CD4-positive, alpha-beta T cell treated with Interleukin-17A for 1 hour (primary cell): ENCODE measurements at places on chromosomes 1 and 21.

DNA sequence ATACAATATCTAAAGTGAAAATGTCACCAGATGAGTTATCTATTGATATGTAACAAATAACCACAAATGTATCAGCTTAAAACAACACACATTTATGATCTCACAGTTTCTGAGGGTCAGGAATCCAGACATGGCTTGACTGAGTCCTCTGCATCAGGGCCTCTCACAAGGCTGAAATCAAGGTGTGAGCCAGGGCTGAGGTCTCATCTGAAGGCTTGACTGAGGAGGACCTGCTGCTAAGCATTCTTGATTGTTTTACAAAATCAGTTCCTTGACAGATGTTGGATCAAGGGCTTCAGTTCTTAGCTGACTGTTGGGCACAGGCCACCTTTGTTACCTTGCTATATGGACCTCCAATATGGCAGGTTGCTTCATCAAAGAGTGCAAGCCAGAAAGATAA is 483.7 kb downstream of the CAMTA1 start:
- DNase-seq = no peak

- no peak for DNase-seq
Measured at GRCh38 chr1:203999618-204000017, 73.3 kb upstream of the SOX13 start.

DNA sequence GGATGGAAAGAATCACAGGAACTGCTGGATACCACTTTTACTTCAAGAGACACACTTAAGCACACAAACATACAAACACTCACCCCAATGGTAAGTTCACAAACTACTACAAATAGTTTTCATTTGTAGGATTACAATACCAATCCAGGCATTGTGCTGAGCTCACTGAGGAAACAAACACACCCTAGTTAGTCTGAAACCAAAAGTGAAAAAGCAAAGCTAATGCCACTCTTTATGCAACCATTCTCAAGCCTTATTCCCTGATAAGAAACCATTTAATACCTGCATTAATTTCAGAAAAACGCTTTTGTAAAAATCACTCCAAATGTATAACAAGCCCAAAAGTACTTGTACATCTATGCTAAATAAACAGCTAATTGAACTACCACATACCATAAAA is 38.3 kb downstream of the RNF115 start:
- DNase-seq = no peak

DNA sequence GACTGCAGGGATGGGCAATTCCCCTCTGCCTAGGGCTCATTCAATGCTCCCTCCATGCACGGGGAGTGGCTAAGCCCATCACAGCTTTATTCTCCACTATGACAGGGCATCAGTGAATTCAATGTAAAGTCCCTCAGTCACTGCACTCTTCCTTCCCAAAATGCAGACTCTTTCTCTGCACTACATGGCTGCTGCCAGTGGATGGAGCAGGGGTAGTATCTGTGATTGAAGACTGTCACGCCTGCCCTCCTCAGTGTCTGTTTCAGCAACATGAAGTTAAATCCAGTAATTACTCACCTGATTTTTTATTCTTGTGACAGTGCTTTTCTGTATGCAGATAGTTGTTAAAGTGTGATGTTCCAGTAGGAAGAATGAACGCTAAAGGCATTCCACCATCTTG is 1323.2 kb downstream of the AMY1C start:
- DNase-seq = no peak

DNA sequence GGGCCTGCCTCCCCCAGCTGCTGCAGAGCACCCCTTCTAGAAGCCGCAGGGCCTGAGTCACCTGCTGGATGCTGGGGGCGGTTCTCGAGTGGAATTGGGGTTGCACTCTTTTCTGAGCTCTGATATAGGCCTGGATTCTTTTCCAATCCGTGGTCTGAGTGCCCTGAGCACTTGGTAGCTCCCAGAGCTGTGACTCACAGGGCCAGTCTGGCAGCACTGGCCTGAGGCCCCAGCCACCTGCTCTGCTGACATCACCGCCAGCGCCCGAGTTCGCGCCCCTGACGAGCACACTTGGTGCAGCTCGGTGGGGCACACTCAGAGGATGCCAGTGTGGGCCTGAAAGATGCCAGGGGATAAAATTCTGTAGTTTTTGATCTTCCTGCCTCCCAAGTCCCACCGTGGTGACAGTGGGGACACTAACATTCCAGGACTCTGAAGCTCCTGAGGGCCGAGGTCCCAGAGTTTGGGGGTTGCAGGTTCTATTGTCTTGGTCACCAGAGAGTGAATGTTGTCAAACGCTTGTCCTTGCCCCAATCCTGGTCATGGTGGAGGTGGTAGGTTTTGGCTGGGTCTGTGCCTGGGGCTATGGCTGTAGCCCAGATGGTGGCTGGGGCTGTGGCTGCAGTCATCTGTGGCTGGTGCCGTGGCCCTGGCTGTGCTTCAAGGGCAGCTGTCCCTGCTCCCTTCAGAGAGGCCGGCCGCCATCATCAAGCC is 74.6 kb downstream of the OBSCN start:
- DNase-seq = no peak

DNA sequence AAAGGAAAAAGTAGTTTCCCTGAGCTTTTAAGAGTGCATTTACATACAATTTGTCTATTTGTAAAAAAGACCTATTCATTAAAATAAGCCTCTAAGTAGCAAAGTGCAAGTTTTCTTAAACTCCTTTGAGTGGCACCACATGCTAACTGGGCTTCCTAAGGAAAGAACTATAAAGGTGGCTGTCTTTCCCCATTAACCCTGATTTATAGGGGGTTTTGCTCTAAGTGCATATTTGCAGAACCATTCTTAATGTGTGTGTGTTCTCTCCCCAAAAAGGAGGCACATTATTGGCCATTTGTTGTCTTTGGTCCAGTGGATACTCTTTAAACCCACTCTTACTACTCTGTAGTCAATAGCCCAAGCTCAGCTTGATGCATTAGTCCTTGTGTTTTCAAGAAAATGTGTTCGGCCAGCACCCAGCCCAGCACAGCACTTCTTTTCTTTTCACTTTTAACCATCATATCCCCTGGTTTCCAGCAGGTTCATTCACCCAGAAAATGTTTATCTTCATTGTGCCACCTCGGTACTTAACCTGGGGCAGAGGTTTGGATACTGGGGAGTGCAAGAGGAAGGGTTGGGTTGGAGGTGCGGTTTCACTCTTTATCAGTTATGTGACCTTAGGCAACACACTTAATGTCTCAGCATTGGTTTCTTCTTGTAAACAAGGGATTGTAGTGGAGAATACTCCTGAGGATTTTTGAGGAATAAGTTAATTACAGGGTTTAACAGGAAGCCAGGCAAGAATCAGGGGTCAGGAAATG is 161.9 kb upstream of the UBE2U start:
- no peak for DNase-seq

DNA sequence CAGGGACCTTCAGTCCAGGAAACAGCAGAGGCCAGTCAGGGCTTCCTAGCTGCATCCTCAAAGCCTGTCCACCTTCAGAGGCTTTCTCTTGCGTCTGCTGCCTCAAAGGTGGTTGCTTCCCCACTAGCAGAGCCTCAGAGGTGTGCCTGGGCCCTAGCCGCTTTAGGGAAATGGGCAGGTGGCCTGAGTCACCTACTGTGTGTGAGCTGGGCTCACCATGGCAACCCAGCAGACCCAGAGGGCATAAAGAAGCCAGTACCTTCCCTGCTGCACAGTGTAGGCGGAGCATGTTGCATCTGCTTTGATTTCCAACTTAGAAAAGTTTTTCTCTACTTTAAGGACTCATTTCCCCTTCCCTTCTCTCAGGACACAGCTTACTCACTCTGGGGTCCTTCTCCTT is 12.5 kb downstream of the SLC9A1 start:
- peak; percentile 10 for DNase-seq

DNA sequence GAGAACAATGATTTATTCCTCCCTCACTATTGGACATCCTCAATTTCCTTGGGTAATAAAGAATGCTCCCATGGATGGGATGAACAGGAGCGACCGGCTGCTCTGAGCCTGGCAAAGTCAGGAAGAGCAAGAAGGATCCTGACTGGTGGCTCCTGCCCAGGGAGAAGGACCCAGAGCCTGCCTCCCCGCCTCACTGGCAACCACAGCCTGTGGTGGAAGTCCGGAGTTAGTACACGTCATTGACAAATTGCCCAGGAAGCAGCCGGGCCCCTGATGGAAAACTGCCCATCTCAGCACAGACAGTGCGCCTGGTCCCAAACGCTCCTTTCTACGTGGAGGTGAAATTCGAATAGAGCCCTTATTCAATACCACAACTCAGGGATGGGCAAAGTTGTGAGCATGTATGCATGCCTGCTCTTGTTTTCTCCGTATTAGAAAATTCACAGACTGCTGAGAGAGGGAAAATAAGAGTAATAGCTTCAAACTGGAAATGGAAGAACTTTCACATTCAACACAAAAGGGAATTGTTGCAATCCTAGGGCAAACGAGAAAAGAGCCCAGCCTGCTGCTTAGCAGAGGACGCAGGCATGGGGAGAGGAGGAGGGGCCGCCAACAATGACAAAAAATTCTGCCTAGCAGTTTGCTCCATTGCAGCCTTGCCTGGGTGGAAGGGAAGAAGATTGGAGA is 397.1 kb upstream of the VAMP3 start:
- DNase-seq = no peak

GRCh38 chr1:215911406-215911968 is 344.4 kb downstream of the KCTD3 start:
- no peak for DNase-seq

DNA sequence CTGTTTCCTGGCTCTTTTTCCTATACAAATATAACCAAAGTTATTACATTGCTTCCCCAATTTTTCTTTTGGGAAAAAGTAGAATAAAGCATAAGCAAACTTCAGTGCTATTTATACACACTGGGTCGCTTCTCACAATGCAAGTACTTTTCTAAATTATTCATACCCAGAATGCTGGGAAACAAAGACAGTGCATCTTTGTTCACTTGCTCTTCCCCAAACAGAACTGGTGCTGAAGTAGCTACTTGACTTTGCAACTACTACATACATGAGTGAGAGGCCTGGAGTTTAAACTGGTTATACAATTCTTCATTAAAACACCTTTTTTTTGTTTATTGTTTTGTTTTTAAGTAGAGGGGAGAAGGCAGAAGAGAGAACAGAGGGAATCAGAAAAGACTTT is 40.2 kb downstream of the STX6 start:
- DNase-seq = no peak
